ENCODE measurements at places on chromosomes 5 and 9. TPM values are rescaled to one million over a fixed set of nuclear protein-coding genes. Genes with fewer than 3 reads are reported as not detected.

SMU1 gene
- 18.7 TPM for total RNA-seq

ZNF618 gene
- 7.6 TPM for total RNA-seq

IFNA2 gene
- not detected for total RNA-seq

GARIN3 gene
- not detected for total RNA-seq

SLC34A1 gene
- total RNA-seq = not detected

SGCD gene
- total RNA-seq = 6.2 TPM

HTR4 gene
- total RNA-seq = not detected

FOXI1 gene
- not detected for total RNA-seq

LCN15 gene
- total RNA-seq = not detected

NDUFA8 gene
- 112 TPM for total RNA-seq

NMUR2 gene
- total RNA-seq = 0.13 TPM

FAT2 gene
- 0.01 TPM for total RNA-seq

ZNF474 gene
- total RNA-seq = 0.21 TPM

EIF4E1B gene
- not detected for total RNA-seq

LCN1 gene
- not detected for total RNA-seq
